Aorta (tissue), 5 donors: ENCODE measurements at places on chromosomes 6 and 20. TPM values are rescaled to one million over a fixed set of nuclear protein-coding genes. Genes with fewer than 3 reads are reported as not detected.

- no peak overlapping the region for H3K4me3 ChIP-seq
- no peaks in the 10 kb centered on the region for H3K4me1 ChIP-seq
- no peak for DNase-seq
- H3K27me3 ChIP-seq = no peaks in the 10 kb centered on the region
- no peaks in the 10 kb centered on the region for H3K36me3 ChIP-seq
Observed at GRCh38 chr6:144159742-144160141, 9.4 kb downstream of the STX11 start.

DNA sequence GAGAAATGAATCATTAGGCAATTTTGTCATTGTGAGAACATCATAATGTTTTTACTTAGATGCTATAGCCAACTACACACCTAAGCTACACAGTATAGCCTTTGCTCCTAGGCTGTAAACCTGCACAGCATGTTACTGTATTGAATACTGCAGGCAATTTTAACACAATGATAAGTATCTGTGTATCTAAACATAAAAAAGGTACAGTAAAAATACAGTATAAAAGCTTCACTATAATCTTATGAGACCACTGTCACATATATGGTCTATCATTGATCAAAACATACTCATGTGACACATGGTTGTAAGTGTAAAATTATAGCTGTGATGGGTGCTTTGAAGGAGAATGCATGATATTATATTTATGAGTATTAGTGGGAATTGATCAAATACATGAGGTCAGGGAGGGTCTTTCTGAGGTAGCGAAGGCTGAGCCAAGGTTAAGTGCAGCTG is 29.2 kb upstream of the CCN2 start:
- no peak for DNase-seq
- no peak overlapping the region for H3K27ac ChIP-seq
- no peak overlapping the region for H3K4me3 ChIP-seq
- no peaks in the 10 kb centered on the region for H3K27me3 ChIP-seq

DNA sequence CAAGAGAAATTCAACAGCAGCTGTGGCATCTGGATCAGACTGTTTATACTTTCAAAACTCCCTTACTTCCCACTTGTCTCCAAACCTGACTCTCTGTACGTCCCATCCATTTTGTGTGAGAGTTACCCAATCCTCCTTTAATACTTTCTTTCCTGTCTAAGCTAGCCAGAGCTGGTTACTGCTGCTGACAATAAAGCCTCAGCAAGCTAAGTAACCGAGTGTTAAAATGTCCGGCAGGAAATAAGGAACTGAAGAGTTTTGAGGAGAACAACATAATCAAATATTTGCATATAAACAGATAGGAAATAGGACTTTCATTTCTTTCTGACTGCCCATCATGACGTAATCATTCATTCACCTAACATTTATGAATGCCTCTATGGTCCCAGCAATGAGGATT is 11.6 kb downstream of the TMEM30A start:
- H3K27me3 ChIP-seq = no peaks in the 10 kb centered on the region
- peaks cover 11% of the 10 kb centered on the region for H3K4me1 ChIP-seq
- H3K36me3 ChIP-seq = peaks cover 2% of the 10 kb centered on the region
- DNase-seq = no peak

- no peaks in the 10 kb centered on the region for H3K36me3 ChIP-seq
- no peaks in the 10 kb centered on the region for H3K27me3 ChIP-seq
- peak overlapping the region; percentile 68 for H3K4me3 ChIP-seq
- H3K27ac ChIP-seq = peak overlapping the region; percentile 80
Observed at GRCh38 chr6:128519931-128520435, 416 bp downstream of the PTPRK start.

GRCh38 chr6:157800420-157801237 is 22.4 kb upstream of the SNX9 start:
- no peaks in the 10 kb centered on the region for H3K4me1 ChIP-seq
- no peak overlapping the region for H3K4me3 ChIP-seq
- H3K27ac ChIP-seq = no peak overlapping the region
- no peaks in the 10 kb centered on the region for H3K36me3 ChIP-seq

DNA sequence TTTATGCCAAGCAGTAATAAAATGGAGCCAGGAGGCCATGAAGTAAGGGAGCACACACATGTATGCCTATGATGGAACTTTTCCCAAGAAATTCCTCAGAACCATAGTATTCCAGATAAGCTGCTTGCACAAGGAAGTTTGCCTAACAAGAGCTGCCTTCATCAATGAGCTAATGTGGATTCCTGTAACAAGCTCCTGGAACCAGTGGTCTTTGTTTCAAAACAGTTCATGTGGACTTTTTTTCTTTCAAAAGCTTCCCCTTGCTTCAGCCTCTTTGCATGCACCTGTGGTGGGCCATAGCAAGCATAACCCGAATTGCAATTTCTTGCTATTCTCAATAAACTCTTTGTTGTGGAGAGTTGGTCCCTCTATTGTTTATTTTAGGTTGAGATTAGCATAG is 359.6 kb downstream of the UTRN start:
- no peaks in the 10 kb centered on the region for H3K4me1 ChIP-seq
- no peaks in the 10 kb centered on the region for H3K27me3 ChIP-seq
- no peaks in the 10 kb centered on the region for H3K36me3 ChIP-seq
- no peak overlapping the region for H3K4me3 ChIP-seq
- DNase-seq = no peak

GRCh38 chr6:131116755-131117360 is 18.4 kb upstream of the AKAP7 start:
- no peaks in the 10 kb centered on the region for H3K27me3 ChIP-seq
- no peak for DNase-seq
- no peak overlapping the region for H3K27ac ChIP-seq
- H3K4me1 ChIP-seq = no peaks in the 10 kb centered on the region
- H3K4me3 ChIP-seq = no peak overlapping the region

DNA sequence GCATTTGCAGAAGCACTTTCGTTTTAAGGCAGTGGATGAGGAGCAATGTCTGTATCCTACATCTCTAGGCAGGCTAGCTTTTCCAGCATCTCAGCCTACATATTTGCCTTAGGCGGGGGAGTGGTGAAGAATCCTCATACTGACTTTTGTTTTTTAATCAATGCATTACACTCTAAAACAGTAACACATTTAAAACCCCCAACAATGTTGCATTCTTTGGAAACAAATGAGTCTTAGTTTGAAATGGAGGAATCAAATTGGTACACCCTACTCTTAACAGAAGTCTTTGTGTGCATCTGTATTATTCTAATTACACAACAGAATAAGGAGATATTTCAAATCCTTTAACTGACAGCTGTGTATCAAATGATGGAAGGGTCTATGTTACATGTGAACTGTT is 9.0 kb downstream of the NKAIN2 start:
- no peaks in the 10 kb centered on the region for H3K4me1 ChIP-seq
- no peak overlapping the region for H3K27ac ChIP-seq
- H3K4me3 ChIP-seq = no peak overlapping the region
- H3K27me3 ChIP-seq = no peaks in the 10 kb centered on the region

DNA sequence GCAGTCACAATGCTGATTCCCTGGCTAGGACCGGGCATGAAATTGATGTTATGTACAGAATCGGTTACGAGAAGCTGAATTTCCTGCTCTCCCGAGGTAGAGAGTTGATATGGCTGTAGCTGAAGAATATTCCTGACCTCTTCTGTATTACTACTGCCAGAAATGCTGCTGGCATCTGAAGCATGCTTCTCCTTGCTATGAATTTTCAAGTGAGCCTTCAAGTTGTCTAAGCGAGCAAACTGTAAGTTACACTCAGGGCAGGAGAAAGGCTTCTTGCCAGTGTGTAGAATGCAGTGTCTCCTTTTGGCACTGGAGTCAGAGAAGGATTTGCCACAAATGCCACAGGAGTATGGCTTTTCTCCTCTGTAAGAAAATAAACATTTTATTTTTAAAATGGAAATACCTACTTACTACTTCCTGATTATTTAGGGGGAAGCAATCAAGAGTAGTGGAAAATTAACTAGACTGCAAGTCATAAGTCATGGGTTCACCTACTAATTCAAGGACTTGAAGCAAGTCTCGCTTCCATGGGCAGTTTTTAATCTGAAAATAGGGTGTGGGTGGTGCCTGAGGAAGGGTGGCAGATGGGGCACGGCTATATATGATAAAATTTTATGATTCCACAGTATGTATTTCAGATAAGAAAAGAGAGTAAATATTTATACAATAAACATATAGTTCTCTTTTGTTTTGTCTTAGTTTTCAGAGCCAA is 10.8 kb upstream of the MICAL1 start:
- no peak overlapping the region for H3K27ac ChIP-seq
- DNase-seq = no peak
- H3K27me3 ChIP-seq = no peaks in the 10 kb centered on the region
- no peaks in the 10 kb centered on the region for H3K36me3 ChIP-seq

DNA sequence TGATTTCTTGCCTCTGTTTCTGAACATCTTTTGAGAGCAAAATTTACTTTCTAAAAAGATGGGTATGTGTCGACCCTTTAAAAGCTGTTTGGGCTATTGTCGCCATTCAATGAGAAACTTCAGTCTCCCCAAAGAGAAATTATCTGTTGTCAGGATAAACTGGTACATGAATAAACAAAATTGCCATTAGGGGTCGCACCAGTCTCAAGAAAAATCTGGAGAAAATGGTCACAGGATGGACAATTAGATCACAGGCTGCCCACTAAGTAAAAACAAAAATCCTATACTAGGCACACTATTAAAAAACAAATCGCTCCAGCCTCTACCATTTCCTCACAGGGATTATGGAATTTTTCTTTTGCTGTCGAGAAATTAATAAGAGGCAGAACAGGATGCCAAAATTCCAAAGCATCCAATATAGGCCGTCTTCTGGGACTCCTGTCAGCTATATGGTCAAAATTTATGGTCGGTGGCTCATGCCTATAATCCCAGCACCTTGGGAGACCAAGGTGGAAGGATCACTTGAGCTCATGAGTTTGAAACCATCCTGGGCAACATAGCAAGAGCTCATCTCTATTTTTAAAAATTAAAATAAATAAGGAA is 5.5 kb upstream of the HLA-E start:
- no peaks in the 10 kb centered on the region for H3K4me1 ChIP-seq
- H3K36me3 ChIP-seq = no peaks in the 10 kb centered on the region
- H3K27ac ChIP-seq = no peak overlapping the region
- H3K27me3 ChIP-seq = no peaks in the 10 kb centered on the region

DNA sequence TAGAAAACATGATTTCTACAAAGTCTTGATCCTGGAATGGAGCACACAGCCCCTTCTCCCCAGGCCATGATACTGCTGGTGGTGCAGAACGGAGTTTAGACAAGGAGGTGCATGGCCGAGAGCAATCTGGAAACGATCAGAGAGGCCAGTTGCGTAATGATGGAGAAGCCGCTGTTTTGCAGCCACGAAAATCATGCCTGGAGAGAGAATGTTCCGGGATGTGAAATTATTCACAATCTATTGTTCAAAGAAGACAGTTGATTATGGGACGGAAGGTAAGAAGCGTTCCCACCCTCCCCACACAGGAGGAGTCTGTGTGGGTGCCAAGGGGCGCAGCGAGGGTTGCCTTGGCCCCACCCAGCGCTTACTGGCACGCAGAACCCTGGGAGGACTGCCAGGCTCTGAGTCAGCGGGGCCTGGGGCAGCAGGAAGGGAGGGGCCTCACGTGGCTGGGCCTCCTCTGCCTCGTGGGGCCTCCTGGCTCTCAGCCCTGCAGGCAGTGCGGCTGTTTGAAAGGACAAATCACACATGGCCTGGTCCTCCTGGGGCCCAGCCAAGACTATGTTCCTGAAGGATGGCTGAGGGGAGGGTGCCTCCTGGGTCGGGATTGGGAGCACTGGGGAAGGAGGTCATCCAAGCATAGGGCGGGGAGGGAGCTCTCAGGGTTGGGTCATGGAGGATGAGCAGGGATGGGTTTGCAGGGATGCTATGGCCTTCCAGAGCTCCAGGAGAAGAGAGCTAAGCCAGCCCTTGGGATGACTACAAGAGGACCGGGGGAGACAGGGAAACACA is 8.7 kb upstream of the AP5S1 start:
- peak overlapping the region; percentile 37 for H3K4me3 ChIP-seq
- peak overlapping the region; percentile 68 for H3K27ac ChIP-seq
- DNase-seq = peak; percentile 99
- H3K36me3 ChIP-seq = no peaks in the 10 kb centered on the region
- no peaks in the 10 kb centered on the region for H3K4me1 ChIP-seq

DNA sequence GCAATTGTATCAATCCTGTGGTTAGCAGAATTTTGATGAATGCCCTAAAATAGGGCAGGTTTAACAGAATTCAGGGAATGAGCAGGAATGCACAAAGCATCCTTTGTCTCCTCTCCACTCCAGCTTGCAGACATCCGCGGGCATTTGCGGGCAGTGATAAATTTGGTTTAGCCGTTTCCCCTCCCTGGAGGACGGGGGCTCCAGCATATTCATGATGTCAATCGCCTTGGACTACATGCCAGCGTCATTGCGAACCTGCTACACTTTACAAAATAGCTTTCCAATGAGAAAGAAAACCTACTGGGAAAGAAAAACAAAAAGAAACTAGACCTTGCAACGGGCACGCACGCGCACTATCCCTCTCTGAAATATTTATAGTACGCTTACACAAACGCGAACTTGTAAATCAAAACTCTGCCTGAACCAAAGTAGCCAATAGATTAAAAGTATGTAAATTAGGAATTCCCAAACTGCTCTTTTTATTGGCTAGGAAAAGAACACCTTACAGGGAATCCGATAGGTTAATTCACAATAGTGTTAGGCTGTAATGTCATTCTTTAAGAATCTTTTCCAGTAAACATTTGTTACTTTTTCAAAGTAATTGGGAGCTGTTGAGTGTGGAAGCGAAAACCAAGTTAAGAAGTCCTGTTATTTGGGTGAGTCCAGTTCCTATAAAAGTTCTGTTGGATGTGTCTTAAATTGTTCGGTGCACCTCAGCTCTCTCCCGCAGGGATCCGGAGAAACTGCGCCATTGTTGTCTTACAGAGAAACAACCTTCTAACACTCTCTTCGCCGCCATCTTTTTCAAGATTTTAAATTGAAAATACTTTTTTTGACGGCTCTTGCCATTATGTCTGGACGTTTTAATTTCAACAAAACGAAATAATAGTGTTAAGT is 136.7 kb downstream of the HFE start:
- H3K4me3 ChIP-seq = peak overlapping the region; percentile 92
- H3K4me1 ChIP-seq = no peaks in the 10 kb centered on the region
- DNase-seq = no peak
- H3K36me3 ChIP-seq = no peaks in the 10 kb centered on the region
- no peaks in the 10 kb centered on the region for H3K27me3 ChIP-seq

Gene GSTA4
- total RNA-seq = 20.3 TPM

Gene KIF3B
- total RNA-seq = 28.0 TPM

Gene CDH4
- total RNA-seq = 0.06 TPM

Gene LTB
- total RNA-seq = 3.6 TPM

Gene PAX1
- not detected for total RNA-seq

Gene HLA-DRB5
- total RNA-seq = 91.1 TPM

Gene BPIFA1
- not detected for total RNA-seq

Gene SLC32A1
- total RNA-seq = not detected

Gene GJA10
- total RNA-seq = not detected

Gene LRRC1
- total RNA-seq = 25.3 TPM

Gene ASIP
- not detected for total RNA-seq

Gene C6orf132
- total RNA-seq = 1.7 TPM

Gene LAMA4
- total RNA-seq = 71.4 TPM

Gene PTK7
- total RNA-seq = 9.6 TPM

Gene GMPR
- 17.3 TPM for total RNA-seq

Gene MOCS1
- 39.0 TPM for total RNA-seq
